ENCODE measurements at places on chromosomes 4 and X.

GRCh38 chr4:146370841-146371240 lies 150.9 kb downstream of the SLC10A7 start:
- no peak overlapping the region for H3K4me3 ChIP-seq
- no peak overlapping the region for H3K27ac ChIP-seq
- H3K36me3 ChIP-seq: no peaks in the 10 kb centered on the region
- DNase-seq: peak; percentile 7
- no peaks in the 10 kb centered on the region for H3K27me3 ChIP-seq

DNA sequence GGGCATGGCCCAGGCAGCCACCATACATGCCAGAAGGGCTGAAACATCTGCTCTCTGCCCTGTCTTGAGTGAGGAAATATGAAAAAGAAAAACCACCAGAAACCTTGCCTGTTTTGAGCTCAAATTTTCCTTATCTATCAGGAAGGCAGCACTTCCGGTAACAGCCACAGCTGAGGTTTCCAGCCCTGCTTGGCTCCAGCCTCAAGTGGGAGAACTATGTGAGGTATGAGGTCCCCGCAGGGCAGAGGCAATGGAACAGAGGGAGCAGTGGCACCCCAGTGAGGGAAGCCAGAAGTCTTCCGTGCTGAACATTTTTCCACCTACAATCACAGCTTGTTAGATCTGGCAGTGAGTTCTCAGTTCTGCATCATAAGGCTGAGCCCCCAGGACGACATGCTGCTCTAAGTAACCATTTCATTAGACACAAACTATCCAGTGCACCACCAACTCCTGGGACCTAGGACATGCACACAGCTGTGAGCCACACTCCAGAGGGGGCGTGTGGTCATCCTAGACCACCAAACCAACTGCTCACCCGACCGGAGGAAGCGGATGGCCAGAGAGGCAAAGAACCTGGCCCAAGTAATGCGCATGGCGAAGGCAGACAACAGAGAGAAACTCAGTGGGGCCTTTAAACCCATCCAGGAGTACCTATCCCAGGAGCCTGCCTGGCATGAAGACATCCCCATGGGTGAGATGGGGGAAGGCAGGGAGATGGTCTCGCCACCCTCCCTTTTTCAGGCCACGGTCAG lies 22.6 kb downstream of the WDR1 start:
- H3K27me3 ChIP-seq: no peaks in the 10 kb centered on the region
- peaks cover 65% of the 10 kb centered on the region for H3K36me3 ChIP-seq
- peaks cover 90% of the 10 kb centered on the region for H3K4me1 ChIP-seq
- peak; percentile 88 for DNase-seq
- no peak overlapping the region for H3K4me3 ChIP-seq

DNA sequence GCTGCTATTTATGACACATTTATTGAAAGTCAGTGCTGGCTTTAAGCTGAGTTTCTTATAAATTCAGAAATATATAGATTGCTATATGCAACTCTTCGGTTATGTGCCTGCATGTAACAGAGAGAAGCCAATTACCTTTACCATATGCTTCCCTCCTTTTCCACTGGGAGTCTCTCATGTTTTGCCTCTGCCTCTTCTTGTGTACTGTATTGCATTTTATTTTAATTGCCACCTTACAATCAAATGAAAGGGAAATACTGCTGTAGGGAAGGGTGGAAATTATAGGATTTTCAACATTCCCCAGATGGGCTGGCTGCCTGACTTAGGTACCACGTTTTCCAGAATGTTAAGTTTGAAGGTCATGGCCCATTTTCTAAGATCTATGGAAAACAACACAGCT lies 655.4 kb upstream of the SLIT2 start:
- DNase-seq: no peak
- no peaks in the 10 kb centered on the region for H3K27me3 ChIP-seq
- no peak overlapping the region for H3K4me3 ChIP-seq
- H3K27ac ChIP-seq: no peak overlapping the region
- no peaks in the 10 kb centered on the region for H3K4me1 ChIP-seq
- H3K36me3 ChIP-seq: no peaks in the 10 kb centered on the region

DNA sequence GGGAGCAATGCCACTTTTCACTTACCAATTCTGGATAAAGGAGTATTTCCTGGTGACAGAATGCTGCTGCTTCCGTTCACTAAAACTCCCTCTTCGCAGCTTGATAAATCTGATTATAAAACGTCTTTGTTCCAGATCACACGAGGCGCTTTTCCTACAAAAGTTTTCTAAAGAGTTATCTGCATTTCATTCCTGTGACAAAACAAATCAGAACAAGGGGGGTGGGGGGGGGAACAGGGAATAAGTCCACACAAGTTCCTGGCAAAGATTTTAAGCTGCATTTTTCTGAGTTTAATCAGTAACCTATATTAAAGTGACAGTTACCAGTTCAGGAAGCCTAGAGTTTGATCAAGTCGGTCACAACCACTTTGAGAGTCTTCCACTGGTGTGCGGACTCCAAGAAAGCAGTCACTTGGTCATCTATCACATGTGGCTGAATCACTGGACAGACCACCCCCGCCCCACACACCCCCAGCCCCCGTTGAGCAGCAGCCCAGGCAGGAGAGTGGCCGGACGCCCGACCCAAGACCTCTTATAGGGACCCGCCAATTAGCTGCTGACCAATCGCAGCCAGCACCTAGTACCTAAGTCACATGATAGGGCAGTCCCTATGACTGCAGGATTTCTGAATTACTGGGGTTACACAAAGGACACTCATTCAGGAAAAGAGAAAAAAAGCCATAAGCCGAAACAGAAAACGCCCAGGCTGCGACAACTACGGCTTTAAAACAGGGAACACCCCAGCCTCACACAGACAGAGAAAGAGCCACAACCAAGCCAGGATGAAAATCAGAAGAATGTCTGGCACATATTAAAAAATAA lies 569.3 kb upstream of the DIPK2B start:
- H3K27ac ChIP-seq: peak overlapping the region; percentile 97
- H3K4me3 ChIP-seq: no peak overlapping the region
- no peaks in the 10 kb centered on the region for H3K36me3 ChIP-seq
- DNase-seq: peak; percentile 96

DNA sequence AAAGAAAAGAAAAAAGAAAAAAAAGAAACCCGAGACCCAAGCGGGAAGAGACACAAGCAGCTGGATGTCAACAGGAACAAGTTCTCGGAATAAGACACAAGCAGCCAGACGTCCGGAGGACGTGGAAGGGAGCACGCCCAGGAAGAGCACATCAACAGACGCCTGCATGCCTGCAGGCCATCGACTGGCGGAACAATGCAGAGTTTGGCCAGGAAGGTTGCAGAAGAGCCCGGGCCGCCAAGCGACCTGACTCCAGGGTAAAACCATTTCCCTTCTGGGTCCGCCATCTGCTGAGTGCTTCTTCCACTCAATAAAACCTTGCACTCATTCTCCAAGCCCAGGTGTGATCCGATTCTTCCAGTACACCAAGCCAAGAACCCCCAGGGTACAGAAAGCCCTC lies 95.6 kb upstream of the PRR32 start:
- DNase-seq: no peak
- H3K4me1 ChIP-seq: no peaks in the 10 kb centered on the region
- no peaks in the 10 kb centered on the region for H3K36me3 ChIP-seq
- no peaks in the 10 kb centered on the region for H3K27me3 ChIP-seq

GRCh38 chr4:141210168-141210567 lies 10.5 kb upstream of the ZNF330 start:
- no peaks in the 10 kb centered on the region for H3K36me3 ChIP-seq
- no peak overlapping the region for H3K27ac ChIP-seq
- no peaks in the 10 kb centered on the region for H3K4me1 ChIP-seq
- no peaks in the 10 kb centered on the region for H3K27me3 ChIP-seq

- H3K36me3 ChIP-seq: peaks cover 30% of the 10 kb centered on the region
- no peak overlapping the region for H3K4me3 ChIP-seq
- peaks cover 6% of the 10 kb centered on the region for H3K4me1 ChIP-seq
- no peaks in the 10 kb centered on the region for H3K27me3 ChIP-seq
- peak overlapping the region; percentile 74 for H3K27ac ChIP-seq
Measured at GRCh38 chr4:75916091-75916661, 13.9 kb upstream of the PPEF2 start.

- no peaks in the 10 kb centered on the region for H3K36me3 ChIP-seq
- H3K27me3 ChIP-seq: no peaks in the 10 kb centered on the region
- no peak for DNase-seq
- no peaks in the 10 kb centered on the region for H3K4me1 ChIP-seq
- H3K4me3 ChIP-seq: no peak overlapping the region
Measured at GRCh38 chr4:105710678-105711077, 2.1 kb downstream of the GSTCD start.

DNA sequence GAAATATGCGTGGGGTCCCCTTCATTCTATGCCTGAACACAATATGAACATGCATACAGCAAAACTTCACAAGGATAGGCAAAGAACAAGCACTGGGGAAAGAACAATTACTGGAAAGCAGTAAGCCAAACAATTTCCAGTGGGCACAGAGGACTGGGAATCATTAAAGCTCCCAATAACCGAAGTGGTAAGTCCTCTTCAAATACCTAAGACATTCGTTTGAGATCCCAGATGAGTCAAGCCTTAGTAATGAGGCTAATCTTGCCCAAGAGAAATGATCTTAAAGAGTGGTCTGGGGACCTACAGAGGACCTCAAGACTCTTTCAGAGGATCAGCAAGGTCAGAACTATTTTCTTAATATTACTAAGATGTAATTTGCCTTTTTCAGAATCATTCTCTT lies 28.6 kb downstream of the ANAPC10 start:
- no peaks in the 10 kb centered on the region for H3K36me3 ChIP-seq
- no peak overlapping the region for H3K4me3 ChIP-seq
- no peak overlapping the region for H3K27ac ChIP-seq
- no peaks in the 10 kb centered on the region for H3K4me1 ChIP-seq
- DNase-seq: peak; percentile 63
- H3K27me3 ChIP-seq: no peaks in the 10 kb centered on the region

DNA sequence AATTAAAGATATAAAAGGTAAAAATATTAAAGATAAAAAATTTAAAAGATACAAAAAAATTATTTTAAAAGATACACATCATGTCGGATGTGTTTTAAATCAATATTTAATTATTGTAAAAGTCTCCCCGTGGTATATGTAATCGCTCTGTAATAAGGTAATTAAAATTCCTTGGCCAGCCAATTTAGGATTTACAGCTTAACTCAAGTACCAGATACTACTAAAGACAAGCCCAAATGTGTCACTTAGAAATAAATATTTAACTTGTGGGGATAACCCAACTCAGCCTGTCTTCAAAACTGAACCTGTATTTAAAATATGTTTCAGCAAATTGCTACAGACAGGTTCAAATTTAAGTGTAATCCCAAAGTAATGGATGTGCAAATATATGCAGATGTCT lies 56.0 kb downstream of the GPR82 start:
- H3K27me3 ChIP-seq: no peaks in the 10 kb centered on the region
- H3K4me3 ChIP-seq: no peak overlapping the region
- H3K27ac ChIP-seq: no peak overlapping the region
- DNase-seq: no peak
- H3K36me3 ChIP-seq: no peaks in the 10 kb centered on the region

- no peaks in the 10 kb centered on the region for H3K36me3 ChIP-seq
- no peaks in the 10 kb centered on the region for H3K4me1 ChIP-seq
- no peak for DNase-seq
- H3K4me3 ChIP-seq: no peak overlapping the region
Measured at GRCh38 chrX:39174772-39175417, 373.6 kb downstream of the MID1IP1 start.

DNA sequence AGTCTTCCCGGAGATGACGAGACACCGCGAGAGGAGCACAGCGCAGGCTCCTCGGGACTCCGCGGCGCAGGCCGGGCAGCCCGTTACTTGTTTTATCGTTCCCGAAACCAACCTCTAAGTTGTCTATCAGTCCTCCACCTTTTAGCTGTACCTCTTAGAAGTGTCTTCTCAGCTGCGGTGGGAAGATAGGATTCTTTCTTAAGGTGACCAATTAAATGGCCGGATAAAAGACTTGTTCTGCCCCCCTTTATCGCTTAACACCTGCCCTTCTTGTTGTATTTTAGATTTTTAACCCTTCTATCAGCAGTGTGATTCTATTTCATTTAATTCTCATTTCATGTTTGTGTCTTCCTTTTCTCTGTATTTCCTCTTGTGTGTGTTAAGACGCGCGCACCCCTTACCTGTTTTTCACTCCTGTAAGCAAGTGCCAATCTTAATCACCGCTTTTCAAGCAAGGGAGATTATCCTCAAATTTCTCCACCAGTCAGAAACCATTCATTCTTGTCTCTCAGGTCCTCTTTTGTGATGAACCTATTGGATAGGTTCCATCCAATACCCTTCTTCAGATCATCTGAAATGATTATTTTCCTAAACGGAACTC lies at the start of gene SLC9B2:
SLC9B2 (minus strand) TSS at position 15 of the 601 bp plus-strand sequence. CDS start 9,211 bp downstream, outside the sequence.
- peak within 1 kb of the TSS; percentile 44 for H3K27ac ChIP-seq
- H3K4me1 ChIP-seq: no peaks in the 10 kb centered on the region
- DNase-seq: no peak

- peak within 1 kb of the TSS; percentile 84 for H3K4me3 ChIP-seq
- DNase-seq: peak; percentile 47
- H3K27me3 ChIP-seq: no peaks in the 10 kb centered on the region
- H3K4me1 ChIP-seq: peaks cover 12% of the 10 kb centered on the region
Measured at GRCh38 chr4:88158489-88159228, at the start of gene ABCG2. TSS of gene ABCG2 (minus strand) at chr4:88158639. CDS start at chr4:88139995, 18,644 bp downstream.

DNA sequence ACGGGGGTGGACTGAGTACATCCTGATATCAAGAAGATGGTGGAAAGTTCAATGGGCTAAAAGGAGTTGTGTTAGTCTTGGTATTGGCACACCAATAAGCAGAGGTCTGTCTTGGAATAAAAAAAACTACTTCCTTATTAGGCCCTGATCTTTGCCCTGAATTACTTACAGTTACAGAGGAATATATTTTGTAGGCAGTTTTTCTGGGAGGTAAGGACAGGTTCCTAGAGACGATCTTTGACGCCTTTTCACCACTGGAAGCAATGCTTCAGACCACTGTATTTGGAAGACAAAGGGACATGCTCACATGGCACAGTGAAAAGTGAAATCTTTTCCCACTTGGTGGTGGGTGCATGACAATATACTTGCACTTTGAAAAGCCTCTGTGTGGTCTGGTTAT lies 618 bp upstream of the XK start:
- H3K36me3 ChIP-seq: no peaks in the 10 kb centered on the region
- H3K27me3 ChIP-seq: peaks cover 14% of the 10 kb centered on the region
- H3K4me3 ChIP-seq: peak overlapping the region; percentile 60
- H3K4me1 ChIP-seq: peaks cover 4% of the 10 kb centered on the region

Data from mesenchymal stem cell (in vitro differentiated cells and primary cell).